Trophoblast cell (in vitro differentiated cells and primary cell): ENCODE measurements at places on chromosomes 2 and 18.

- no peak for DNase-seq
- H3K27ac ChIP-seq = no peak overlapping the region
- peaks cover 2% of the 10 kb centered on the region for H3K4me1 ChIP-seq
- no peaks in the 10 kb centered on the region for H3K27me3 ChIP-seq
- no peak overlapping the region for H3K4me3 ChIP-seq
- H3K36me3 ChIP-seq = no peaks in the 10 kb centered on the region
Observed at GRCh38 chr2:215707608-215708007, 271.7 kb upstream of the FN1 start.

DNA sequence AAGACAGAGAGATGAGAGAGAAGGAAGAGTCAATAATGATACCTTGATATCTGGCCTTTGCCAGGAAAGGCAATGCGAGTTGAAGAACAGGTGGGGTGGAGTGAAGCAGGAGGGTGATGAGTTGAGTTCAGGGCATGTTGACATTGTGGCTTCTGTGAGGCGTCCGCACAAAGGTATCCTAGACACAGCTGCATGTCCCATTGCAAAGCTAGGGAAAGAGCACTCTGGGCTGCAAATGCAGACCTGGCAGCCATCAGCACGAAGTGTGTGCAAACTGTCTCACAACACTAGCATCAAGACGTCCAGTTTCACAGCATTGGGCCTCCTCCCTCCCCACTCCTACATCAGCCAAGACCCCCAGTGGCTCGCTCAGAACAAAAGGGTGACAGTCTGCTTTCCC is 36.1 kb downstream of the TEX51 start:
- H3K27me3 ChIP-seq = no peaks in the 10 kb centered on the region
- H3K36me3 ChIP-seq = no peaks in the 10 kb centered on the region
- H3K4me3 ChIP-seq = no peak overlapping the region
- H3K4me1 ChIP-seq = no peaks in the 10 kb centered on the region
- no peak overlapping the region for H3K27ac ChIP-seq

GRCh38 chr2:105329197-105329554 is 359 bp downstream of the TGFBRAP1 start:
- peak overlapping the region; percentile 87 for H3K27ac ChIP-seq
- no peak for DNase-seq
- no peaks in the 10 kb centered on the region for H3K27me3 ChIP-seq
- H3K4me3 ChIP-seq = peak overlapping the region; percentile 79
- peaks cover 30% of the 10 kb centered on the region for H3K4me1 ChIP-seq

DNA sequence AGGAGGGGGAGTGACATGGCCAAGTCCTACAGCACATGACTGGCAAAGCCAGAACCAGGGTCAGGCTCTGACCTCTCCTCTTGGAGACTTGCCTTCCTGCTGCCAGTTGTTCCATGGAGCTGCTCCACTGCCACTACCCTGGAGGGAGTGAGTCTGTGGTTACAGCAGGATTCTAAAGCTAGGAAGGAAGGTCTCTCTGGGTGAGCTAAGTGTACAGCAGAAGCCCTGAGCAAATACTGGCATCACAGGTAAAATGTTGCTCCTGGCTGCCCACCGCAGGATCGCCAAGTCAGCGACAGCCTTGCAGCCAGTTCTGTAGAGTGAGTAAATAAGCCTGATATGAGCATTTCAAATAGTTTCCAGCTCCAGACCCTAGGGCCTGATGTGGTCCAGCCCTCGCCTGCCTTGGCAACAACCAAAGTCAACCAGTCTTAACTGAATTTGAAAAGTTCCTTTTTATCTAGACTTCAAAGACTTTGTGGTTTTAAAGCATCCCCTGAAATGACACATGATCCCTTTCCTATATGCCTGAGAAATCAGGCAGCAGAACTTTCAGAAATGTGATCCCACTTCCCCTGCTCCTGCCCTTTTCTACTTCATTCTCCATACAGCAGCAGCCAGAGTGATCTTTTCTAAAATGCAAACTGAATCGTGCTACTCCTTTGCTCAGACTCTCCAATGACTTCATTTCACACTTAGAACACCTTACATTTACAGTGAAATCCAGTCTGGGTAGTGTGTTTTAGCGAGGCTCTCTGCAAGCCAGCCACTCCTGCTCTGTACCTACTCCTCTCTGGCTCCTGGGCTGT is 114.3 kb downstream of the MGAT5 start:
- H3K27me3 ChIP-seq = no peaks in the 10 kb centered on the region
- DNase-seq = no peak
- no peak overlapping the region for H3K27ac ChIP-seq
- no peak overlapping the region for H3K4me3 ChIP-seq
- peaks cover 4% of the 10 kb centered on the region for H3K4me1 ChIP-seq

DNA sequence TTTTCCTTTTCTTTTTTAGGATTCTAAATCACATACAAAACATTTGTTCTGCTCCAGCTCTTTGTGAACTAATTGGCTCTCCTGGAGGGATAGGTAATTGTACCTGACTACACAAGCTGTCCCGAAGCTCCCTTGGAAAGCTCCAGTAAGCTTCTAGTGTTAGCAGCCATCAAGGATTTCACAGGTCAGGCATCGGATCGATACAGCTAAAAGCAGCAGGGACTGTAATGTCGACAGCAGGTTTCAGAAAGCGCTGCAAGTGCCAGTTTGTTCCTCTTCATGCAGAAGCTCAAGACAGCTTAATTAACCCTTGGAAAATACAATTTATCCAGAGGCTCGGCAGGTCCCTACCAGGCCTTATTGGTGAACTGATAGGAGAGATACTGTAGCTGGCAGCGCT is 87.2 kb upstream of the VRK2 start:
- no peak for DNase-seq
- H3K4me1 ChIP-seq = no peaks in the 10 kb centered on the region
- H3K4me3 ChIP-seq = no peak overlapping the region
- H3K36me3 ChIP-seq = no peaks in the 10 kb centered on the region
- no peaks in the 10 kb centered on the region for H3K27me3 ChIP-seq
